ENCODE measurements at places on chromosomes 11 and 22.

DNA sequence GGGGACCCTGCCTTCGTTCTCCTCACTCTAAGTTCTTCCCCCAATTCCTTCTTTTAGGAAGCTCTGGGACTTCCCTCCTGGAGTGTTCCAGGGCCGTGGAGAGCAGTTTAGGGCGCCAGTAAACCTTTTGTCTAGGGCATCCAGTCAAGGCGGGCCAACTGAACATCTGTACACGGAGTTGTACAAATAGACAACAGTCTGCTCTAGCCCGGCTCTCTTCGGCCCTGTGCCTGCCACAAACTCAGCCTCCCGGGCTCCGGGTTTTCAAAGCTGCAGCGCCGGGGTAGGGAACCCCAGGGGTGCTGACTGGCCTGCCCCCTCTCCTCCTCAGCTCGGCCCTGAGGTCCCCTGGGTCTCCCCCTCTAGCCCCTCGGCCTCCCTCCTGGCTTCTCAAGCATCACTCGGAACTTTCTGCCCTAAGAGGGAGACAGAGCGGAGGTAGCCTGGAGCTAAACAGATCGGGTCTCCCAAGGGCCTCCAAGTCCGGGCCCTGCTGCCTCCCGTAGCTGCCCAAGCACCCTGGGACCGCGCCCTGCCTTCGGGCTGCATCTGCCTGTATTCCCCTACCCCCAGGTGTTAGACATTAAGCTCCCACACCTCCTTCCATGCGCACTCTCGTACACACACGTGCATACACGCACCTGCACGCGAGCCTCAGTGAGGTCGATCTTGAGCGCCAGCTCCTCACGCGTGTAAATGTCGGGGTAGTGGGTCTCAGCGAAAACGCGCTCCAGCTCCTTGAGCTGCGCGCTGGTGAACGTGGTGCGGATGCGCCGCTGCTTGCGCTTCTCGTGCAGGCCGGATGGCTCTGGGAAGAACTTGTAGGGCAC is 3.3 kb downstream of the PHOX2A start:
- DNase-seq = no peak

DNA sequence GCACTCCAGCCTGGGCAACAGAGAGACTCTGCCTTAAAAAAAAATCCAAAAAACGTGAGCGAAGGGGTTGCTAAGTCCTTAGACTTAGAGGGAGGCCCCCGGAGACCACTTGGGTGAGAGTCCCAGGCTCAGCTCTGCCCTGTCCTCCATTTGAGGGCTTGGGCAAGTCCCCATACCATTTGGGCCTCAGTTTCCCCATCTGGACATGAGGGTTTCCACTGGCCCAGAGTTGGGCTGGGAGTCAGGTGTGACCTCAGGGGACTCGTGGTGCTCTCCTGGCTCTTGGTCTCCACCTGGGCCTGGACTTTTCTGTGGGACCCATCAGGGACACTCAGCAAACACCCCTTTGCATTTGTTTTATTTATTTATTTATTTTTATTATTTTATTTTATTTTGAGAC is 35.2 kb upstream of the CSNK1E start:
- DNase-seq = no peak

- peak; percentile 53 for DNase-seq
These were observed 2.3 kb downstream of the IRF7 start for GRCh38 chr11:613369-613968.

DNA sequence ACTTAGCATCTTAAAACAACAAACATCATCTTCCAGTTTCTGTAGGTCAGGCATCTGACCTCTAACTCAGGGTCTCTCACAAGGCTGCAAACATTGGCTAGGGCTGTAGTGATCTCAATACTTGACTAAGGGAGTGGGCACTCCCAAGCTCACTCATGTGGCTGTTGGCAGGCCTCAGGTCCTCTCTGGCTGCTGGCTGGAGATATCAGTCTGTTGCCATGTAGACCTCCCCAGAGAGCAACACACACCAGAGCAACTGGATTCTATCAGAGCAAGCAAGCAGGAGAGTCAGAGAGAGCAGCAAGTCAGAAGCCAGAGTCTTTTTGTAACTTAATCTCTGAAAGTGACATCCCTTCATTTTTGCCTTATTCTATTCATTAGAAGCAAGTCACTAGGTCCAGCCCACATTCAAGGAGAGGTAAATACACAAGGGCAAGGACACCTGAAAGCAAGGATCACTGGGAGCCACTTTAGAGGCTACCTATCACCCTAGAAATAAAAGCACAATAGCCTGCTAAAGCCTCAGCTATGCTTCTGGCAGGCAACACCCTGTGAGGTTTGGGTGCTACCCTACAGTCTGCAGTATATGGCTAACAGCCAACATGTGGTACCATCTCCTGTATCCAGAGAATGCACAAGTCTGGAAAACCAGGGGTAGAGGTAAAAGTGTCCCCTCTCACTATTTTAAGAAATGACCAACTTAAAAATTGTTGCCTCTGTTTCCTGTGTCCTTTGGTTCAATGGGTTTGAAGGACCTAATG is 33.5 kb upstream of the CD44 start:
- peak; percentile 53 for DNase-seq

DNA sequence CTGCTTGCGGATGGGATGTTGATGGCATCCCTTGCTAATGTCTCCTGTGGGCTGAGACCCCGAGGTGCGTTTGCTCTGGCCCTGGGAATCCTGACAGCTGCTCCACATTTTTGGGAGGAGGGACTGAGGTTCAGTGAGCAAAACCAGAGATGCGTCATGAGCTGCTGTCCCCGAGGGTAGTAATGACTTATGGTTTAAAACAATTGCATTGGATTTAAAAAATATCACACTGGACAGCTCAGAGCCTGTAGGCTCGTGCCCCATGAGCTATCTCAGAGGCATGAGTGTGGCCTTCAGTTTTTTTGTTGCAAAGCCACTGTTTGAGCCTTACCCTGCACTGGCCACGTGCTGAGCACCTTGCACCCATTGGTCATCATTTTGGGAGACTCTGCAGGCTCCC is 20.9 kb upstream of the PARVG start:
- DNase-seq = no peak

DNA sequence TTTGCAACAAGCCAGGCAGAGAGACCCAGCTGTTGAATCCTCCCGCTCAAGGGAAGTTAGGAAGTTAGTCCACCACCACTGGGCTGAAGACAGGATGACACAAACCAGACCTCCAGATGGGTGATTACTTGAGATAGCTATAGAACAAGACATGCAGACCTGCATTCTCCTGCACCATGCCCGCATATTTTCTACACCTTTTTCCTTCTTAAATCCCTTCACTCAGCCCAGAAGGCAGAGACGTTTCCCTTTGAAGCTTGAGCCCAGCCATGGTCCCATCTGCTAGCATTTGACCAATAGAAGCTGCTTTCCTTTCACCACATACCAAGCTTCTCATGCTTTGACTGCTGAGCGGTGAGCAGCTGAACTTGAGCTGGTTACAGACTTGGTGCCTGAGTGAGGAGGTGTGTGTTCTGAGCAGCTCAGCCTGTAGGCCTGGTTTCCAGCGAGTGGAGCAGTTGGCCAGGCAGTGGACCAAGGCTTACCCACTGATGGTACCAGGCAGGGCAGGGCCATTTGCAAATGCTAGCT is 29.2 kb upstream of the CBX6 start:
- peak; percentile 81 for DNase-seq
